Pulmonary artery endothelial cell (primary cell): ENCODE measurements at places on chromosomes 16 and 17. TPM values are rescaled to one million over a fixed set of nuclear protein-coding genes. Genes with fewer than 3 reads are reported as not detected.

Gene PPM1E
- 0.28 TPM in 1 of 2 replicates, not detected in the other for total RNA-seq

- DNase-seq, result no peak
Measured at GRCh38 chr16:1926271-1926670, 8.1 kb upstream of the HS3ST6 start.

GRCh38 chr16:89060207-89060794 lies 33.4 kb upstream of the ACSF3 start:
- DNase-seq, result no peak

DNA sequence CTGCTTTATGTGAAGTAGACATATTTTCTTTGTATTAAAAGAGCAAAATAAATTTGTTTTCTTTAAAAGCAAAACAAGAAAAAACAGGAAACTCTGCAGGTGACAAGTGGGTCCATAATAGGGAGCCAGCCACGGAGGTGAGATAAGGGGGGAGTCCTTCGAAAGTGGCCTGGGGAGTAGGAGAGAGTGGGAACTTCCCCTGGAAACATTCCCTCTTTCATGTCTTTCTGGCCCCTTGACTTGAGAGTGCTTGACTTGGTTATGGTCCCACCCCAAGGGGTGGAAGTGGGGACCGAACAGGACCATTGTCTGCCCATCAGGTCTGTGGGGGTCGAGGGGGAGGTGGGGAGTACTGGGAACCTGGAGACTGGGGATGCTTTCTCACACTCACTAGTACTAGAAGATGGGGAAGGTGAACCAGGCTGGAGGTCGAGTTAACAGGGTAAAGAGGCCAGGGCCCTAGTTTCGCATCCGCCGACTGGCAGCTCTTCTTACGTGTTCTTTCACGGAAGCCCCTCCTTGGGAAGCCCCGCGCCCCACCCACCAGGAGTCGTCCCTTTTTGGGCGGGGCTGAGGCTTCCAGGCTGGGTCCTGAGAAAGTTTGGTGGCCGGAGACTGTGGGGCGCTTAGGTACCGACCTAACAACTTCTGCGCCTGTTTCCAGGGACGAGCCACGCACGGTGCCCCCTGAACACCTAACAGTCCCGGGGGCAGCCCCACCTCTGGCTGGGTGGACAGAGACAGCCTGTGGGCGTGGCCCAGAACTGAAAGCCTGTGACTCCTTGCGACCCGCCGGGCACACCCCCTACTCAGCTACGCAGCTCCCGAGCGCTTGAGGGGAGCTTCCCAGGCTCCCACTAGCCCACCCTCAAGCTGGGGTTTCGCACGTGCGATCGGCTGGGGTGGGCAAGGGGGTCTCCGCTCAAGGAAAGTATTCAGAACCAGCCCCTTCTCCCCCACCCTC lies 790 bp downstream of the TRADD start:
- DNase-seq, result no peak

- no peak for DNase-seq
Measured at GRCh38 chr17:45005700-45006099, 37.6 kb upstream of the C1QL1 start.

Gene RBFOX1
- total RNA-seq, result not detected in 2 replicates

Gene PLA2G10
- not detected in 2 replicates for total RNA-seq

- no peak for DNase-seq
Measured at GRCh38 chr17:48629411-48629759, 3.2 kb upstream of the HOXB9 start.

DNA sequence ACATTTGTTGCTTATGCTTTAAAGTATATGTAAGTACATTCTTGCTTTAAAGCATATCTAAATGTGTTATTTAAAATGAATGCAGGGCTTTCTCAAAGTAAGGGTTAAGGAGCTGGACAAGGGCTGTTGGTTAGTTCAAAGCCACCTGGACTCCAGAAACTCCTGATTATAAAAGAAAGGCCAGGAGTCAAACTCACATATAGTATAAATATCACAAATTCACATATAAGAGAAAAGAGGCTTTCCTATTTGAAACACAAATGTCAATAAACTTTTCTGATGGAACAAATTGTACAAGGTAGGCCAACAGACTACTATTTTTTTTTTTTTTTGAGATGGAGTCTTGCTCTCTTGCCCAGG lies 84.5 kb upstream of the CORO6 start:
- no peak for DNase-seq

DNA sequence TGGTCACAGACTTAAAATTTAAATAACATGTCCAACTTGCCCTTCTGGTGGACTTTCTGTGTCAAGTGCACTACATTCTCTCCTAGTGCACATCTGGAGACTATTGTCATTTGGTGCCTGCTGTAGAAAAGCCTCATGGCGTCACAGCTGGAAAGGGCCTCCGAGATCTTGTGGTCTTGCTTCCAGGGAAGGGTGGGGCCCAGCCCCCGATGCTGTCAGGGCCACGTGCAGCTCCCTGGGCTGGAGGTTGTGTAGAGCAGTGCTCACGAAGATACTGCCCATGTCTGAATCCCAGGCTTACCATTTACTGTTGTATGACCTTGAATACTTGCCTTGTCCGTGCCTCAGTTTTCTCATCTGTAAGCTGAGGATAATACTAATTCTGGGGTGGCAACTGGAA lies 6.8 kb upstream of the MPRIP start:
- DNase-seq, result no peak

GRCh38 chr17:80852476-80853015 lies 139.1 kb upstream of the CHMP6 start:
- no peak for DNase-seq

DNA sequence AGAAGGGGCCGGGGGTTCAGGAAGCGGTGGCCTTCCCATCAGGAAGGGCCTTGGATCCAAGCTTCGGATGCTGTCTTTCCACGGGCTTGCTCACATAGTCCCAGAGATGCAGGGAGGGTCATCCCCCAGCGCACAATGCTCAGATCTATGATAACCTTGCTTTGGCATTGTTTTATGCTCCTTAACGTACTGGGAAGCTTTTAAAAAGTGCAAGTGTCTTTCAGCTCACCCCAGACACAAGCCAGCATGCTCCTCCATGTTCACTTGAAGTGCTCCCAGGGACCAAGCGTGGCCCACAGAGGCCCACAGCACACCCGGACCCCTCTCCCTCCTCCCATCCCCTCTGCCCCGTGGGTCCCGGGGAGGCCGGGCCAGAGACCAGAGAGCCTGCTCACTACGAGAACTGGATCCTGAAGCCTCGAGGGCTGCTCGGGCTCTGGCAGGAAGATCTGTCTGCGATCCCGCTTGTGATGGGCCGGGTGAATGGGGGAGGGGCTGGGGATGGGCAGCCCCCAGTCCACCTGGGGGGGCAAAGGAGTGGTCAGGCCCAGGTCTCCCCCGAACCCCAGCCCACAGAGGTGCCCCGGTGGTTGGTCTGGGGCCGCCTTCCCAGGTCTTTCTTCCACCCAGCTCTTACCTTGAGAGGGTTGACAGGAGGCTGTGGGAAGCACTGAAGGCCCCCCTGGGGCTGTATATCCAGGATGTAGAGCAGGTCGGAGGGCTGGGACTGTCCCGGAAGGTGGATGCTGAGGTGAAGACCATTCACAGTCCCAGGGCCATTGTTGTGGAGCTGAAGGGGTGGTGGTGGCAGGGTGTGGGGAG lies 11.8 kb upstream of the FAM171A2 start:
- DNase-seq, result no peak

Gene CACNG5
- not detected in 2 replicates for total RNA-seq

Gene SLFN11
- total RNA-seq, result 98.6 and 225 TPM in 2 replicates

DNA sequence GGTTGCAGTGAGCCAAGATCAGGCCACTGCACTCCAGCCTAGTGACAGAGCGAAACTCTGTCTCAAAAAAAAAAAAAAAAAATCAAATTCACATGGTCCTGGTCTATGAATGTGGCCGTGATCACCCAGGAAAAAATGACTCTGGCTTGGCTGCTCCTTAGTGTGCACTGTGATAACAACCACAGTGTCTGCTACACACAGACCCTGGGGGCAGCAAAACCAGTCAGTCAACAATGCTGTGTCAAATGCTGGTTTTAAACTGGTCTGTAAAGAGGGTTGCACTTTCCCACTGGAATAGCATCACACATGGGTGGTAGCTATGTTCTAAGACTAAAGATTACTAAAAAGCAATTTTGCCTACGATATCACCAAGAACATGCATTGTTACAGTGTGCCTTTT lies 71.0 kb downstream of the ARHGAP17 start:
- no peak for DNase-seq

Gene ARHGAP44
- total RNA-seq, result 0.28 and 0.53 TPM in 2 replicates

GRCh38 chr17:43430936-43431713 lies 32.3 kb downstream of the ARL4D start:
- DNase-seq, result no peak

Gene TMEM235
- total RNA-seq, result 0.21 TPM in 1 of 2 replicates, not detected in the other

Gene USP36
- total RNA-seq, result 18.9 and 19.1 TPM in 2 replicates

- DNase-seq, result no peak
Measured at GRCh38 chr16:88681709-88682451, 4.4 kb downstream of the SNAI3 start.

DNA sequence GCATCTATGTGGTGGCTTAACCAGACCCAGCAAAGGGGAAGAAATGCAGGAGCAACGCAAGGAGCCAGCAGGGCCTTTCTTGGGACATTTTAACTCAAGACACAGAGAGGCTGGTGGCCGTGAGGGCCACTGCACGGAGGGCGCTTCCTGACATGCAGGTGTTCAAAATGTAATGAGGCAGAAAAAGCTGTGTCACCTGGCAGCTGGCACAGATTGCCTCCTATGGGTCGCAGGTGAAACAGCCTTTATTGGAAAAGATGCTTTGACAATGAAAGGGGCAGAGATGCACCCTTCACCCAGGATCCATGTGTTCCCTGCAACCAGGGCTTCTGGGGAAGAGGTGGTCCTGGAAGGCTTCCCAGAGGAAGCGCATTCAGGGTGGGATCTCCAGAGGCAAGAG lies 219.3 kb downstream of the XYLT1 start:
- DNase-seq, result no peak

Gene GAS7
- total RNA-seq, result not detected in 2 replicates

Gene INCA1
- total RNA-seq, result 0.13 and 0.28 TPM in 2 replicates

GRCh38 chr16:83956336-83957289 lies 3.6 kb downstream of the OSGIN1 start:
- peak; percentile 37 for DNase-seq

GRCh38 chr16:745739-746138 lies 4.9 kb upstream of the CIAO3 start:
- no peak for DNase-seq

- DNase-seq, result no peak
Measured at GRCh38 chr16:19835968-19836421, 48.7 kb downstream of the GPRC5B start.

DNA sequence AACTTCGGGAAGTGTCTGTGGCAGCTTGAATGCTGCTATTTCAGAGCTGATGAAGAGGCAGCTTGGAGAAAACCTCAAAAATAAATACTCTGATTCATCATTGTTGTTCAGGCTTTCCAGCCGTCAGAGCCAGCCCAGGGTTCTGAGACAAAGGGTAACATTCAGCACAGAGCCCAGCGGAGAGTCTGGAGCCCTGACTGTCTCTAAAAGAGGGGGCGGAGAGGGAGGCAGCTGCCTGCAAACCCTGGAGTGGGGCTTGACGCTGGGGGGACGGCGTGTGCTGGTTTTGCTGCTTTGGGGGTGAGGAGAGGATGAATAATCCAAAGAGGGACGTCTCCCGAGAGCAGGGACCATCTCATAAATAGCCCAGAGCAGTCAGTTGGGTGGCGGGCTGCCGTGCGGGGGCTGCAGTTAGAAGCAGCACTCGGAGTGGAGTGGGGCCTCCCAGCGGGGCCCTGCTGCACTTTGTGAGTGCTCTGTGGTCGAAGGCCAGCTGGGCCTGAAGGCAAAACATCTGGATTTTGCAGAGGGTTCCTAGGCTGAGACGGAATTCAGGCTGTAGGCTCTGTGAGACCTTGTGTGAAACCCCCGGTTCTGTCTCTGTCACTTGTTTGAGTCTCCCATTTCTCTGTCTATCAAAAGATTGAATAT lies 237.8 kb downstream of the PRKCA start:
- no peak for DNase-seq

Gene UMOD
- not detected in 2 replicates for total RNA-seq

GRCh38 chr16:31367853-31368252 lies 12.9 kb downstream of the ITGAX start:
- no peak for DNase-seq
